ENCODE measurements at places on chromosomes 12 and 14. TPM values are rescaled to one million over a fixed set of nuclear protein-coding genes. Genes with fewer than 3 reads are reported as not detected.

The ADAMTS20 gene
- not detected for total RNA-seq

The TSPAN11 gene
- 2.6 TPM for total RNA-seq

The MANSC4 gene
- 0.17 TPM for total RNA-seq

The NXPH4 gene
- total RNA-seq = 0.50 TPM

The PLEKHG7 gene
- total RNA-seq = not detected

The UNC79 gene
- total RNA-seq = 0.17 TPM

The KRT78 gene
- not detected for total RNA-seq

The DNAJC22 gene
- total RNA-seq = 4.6 TPM

The CLIP1 gene
- total RNA-seq = 106 TPM

The SMIM41 gene
- 2.0 TPM for total RNA-seq

The CCDC38 gene
- not detected for total RNA-seq

The CLEC9A gene
- total RNA-seq = not detected

The P2RX2 gene
- total RNA-seq = not detected

The TAS2R10 gene
- 0.50 TPM for total RNA-seq

The PMEL gene
- 0.26 TPM for total RNA-seq

The GALNT8 gene
- total RNA-seq = under 0.01 TPM

The TSPAN9 gene
- total RNA-seq = 35.2 TPM

The BDKRB2 gene
- 43.9 TPM for total RNA-seq

The LRP10 gene
- total RNA-seq = 71.9 TPM

The TAS2R31 gene
- total RNA-seq = 2.6 TPM

The CELA1 gene
- not detected for total RNA-seq

The B4GALNT1 gene
- total RNA-seq = 0.51 TPM

The EXOC3L4 gene
- 0.26 TPM for total RNA-seq

The OTX2 gene
- not detected for total RNA-seq

The GLT1D1 gene
- under 0.01 TPM for total RNA-seq

The SOCS2 gene
- total RNA-seq = 105 TPM

The DHRS2 gene
- total RNA-seq = not detected

The DNAH10 gene
- 0.33 TPM for total RNA-seq
